Stimulated activated effector memory CD8-positive, alpha-beta T cell treated with anti-CD3 and anti-CD28 coated beads, Interleukin-12 subunit alpha, Interleukin-12 subunit beta, amount 100 ng/mL, for 72 hours (primary cell): ENCODE measurements at places on chromosomes 16 and 17.

- no peak for DNase-seq
Measured at GRCh38 chr17:60371818-60372510, 20.0 kb downstream of the USP32 start.

DNA sequence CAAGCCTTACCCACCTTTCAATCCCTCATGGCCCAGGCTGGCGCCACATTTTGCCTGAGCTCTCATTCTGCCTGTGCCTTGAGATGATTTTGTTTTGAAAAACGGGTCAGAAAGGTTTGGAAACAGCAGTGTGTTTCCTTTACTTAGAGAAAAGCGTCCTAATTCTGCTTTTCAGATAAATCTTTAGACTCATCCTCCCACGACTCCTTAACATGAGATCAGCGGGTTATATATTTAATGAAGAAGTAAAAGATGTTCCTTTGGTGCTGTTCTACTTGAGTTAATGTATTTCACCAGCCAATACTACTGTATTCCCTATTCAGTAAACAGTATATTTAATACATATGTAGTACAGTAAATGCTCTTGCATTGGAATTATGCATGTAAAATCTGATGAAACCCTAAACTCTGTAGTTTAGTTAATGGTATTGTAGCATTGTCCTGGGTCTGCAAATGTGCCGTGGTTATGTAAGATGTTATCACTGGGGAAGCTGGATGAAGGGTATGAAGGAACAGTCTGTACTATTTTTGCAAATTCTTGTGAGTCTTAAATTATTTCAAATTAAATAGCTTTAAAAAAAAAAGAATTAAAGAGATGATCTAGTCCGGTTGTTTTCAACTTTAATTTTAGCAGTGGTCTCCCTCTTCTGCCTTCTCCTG is 199.4 kb upstream of the CACNG5 start:
- no peak for DNase-seq

GRCh38 chr17:37761059-37761458 is 16.2 kb upstream of the HNF1B start:
- no peak for DNase-seq

DNA sequence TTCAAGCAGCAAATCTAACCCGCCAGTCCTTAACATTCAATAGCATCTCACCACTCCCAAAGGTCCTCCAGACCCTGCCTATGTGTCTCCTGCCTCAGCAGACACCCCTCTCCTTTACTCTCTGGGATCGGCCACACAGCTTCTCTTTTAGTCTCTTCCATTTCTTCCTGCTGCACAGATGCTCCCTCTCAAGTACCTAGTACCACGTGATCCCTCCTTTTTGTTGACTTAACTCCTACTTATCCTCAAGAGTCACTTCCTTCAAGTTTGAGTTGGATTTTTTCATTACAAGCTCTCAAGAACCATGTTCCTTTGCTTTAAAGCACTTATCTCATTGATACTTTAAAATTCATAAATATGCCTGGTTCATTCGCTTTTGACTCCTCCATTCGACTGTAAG is 24.9 kb downstream of the AMFR start:
- no peak for DNase-seq

- DNase-seq, result no peak
Measured at GRCh38 chr16:19757026-19757425, 39.0 kb downstream of the IQCK start.

GRCh38 chr16:354291-354881 is 1.9 kb upstream of the AXIN1 start:
- no peak for DNase-seq

- DNase-seq, result no peak
Measured at GRCh38 chr17:79930062-79930876, 91.0 kb upstream of the CBX4 start.

DNA sequence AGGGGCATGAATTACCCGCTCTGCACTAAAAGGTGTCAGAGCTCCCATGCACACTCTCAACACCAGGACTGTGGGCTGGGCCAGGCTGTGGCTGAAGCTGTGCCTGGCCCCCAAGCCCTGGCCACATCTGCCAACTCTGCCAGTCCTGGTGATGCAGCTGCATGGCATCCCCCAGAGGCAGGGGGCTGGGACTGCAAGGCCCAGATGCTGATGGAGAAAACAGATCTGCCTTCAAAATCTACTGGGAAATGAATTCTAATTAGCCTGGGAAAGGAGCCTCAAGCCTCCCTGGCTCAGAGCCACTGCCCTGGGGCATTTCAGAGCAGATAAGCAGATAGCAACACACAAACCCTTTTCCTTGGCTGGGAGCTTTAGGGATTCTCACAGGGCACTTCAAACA is 3.4 kb downstream of the CHST6 start:
- DNase-seq, result no peak

DNA sequence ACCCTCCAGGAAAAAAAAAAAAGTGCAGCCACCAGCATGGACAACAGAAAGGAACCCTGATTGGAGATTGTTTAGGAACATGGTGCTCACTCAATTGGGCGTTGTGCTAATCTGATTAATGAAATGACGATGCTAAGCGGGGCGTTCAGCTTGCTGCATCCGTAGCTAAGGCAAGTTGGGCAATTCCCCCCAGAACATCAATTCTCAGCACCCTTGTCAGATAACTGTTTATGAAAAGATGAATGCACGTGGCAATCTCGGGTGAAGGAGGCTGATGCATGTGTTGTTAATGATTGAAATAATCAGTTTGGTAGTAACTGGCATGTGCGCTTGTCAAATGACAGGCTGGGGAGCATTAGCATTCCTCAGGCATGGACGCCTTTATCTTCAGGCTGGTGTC is 57.0 kb downstream of the HS3ST3A1 start:
- DNase-seq, result no peak

GRCh38 chr16:31063843-31064611 is 10.0 kb downstream of the ZNF668 start:
- DNase-seq, result peak; percentile 77
